ENCODE measurements at places on chromosomes 7 and 10.

DNA sequence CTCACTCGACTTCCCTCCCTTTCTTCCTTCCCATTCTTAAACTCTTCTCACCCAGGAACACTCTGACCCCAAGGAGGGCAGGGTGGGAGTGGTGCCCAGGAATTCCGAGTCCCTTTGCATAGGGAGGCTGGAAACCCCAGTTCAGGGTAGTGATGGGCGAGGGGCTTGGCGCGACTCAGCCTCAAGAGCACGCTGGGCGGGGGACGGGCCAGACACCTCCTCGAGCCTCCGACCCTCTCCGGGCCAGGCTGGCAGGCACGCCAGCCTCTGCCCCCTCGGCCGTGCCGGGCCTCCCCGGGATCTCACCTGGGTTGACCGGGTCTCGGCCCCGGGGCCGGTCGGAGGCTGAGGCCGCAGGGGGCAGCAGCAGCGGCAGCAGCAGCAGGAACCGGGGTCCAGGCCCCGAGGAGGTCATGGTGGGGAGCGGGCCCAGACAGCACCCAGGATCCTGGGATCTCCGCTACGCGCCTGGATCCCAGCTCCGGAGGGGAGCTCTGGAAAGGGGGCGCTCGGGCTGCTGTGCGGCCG, 457 bp downstream of the PLOD3 start:
- DNase-seq = no peak

DNA sequence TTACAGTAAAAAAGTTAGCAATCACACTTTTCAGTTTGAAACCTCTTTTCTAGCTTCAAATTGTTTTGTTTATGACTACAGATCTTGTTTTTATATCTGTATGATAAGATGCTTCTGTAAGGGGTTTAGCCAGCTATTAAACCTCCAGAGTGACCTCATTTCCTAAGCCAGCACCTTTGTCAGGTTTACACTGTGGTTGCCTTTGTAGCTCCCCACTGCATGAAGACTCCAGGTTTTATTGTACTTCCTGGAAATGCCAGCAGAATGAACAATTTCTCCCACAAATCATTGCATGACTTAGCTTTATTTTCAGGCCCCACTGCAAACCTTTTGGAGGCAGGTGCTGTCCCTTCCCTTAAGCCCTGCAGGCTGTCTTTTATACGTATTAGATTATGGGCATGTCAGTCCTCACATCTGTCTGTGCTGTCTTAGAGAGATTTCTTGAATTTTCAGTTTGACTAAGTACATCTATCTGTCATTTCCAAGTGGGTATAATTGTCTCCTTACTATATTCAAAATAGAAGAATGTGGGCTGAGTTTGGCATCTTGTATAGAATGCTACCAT, 8.2 kb upstream of the AGR3 start:
- no peak for DNase-seq

- no peak for DNase-seq
Measured at GRCh38 chr10:109892117-109892516, 31.2 kb downstream of the XPNPEP1 start.

GRCh38 chr7:131104596-131105293, 222.9 kb upstream of the MKLN1 start:
- no peak for DNase-seq

DNA sequence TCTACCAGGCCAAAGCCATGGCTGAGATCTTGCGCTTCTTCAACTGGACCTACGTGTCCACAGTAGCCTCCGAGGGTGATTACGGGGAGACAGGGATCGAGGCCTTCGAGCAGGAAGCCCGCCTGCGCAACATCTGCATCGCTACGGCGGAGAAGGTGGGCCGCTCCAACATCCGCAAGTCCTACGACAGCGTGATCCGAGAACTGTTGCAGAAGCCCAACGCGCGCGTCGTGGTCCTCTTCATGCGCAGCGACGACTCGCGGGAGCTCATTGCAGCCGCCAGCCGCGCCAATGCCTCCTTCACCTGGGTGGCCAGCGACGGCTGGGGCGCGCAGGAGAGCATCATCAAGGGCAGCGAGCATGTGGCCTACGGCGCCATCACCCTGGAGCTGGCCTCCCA, 142.7 kb downstream of the GRM3 start:
- DNase-seq = no peak

DNA sequence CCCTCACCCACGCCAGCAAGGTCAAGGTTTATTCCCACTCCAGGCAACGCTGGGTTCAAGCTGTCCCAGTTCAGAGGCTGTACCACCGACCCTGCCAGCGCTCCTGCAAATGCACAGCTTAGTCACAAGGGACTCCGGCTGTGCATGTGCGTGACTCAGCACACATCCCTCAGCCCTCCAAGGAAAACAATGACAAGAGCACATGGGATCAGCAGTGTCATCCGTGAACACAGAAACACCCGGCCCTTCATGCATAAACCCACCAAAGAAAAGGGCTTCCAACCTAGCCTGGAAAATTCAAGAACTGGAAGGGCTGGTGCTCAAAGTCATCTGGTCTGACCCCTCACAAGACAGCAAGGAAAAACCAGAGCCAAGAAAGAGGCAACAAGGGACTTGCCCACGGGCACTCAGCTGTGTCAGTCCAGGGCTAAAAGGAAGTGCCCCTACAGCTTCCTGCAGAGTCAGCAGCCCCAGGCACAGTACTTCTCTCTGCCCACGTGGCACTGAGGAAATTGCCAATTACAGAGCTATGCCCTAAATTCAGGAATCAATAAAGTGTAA, 106.1 kb downstream of the KCNMA1 start:
- no peak for DNase-seq

DNA sequence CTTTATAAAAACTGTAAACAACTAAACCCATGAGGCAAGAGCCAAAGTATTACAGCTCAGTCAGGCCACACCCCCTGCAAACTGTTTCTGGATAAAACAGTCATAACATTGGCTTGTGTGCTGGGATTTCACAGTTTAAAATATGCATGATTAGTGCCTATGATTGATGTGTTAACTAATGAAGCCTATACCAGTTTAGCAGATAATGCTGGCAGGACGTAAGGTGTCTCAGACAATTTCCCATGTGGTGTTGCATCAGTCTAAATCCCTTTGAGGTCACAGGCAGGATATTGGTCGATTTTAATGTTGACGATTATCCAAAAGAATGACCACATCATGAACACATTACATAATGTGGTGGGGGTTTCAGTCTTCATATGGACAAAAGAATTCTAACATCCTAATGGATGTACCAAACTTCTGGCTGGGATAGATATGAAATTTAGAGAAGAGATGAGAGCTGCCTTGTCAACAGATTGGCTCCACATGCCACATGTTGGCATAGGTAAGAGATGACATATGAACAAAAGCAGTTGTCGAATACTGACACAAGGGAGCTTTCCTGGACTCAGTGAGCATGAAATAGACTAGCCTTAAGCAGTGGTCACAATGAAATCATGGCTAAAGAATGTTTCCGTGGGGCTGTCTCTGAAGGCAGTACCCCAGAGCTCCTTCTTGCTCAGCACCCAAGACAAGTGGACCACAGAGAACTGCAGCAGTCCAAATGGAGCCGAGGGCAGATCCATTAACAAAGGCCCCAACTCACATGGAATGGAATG, 445.6 kb downstream of the GFRA1 start:
- DNase-seq = no peak

- no peak for DNase-seq
Measured at GRCh38 chr7:148021507-148022045, 569.0 kb upstream of the C7orf33 start.

- DNase-seq = no peak
Measured at GRCh38 chr10:114697061-114697598, 39.1 kb upstream of the ABLIM1 start.

DNA sequence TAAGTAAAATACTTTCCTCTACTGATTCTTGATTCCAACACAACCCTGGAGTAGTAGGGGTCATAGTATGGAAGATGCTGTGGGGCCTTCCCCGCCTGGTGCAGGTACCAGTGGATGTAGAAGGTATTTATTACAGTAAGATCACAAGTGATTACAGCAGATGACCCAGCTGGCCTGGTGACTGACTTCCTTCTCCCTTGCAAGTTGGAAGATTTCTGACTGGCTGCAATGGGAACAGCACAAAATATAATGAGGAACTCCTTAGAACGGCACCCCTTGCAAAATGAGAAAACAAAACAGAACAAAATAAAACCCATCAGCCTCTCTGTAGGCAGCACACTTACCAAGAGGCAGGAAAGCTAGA, 61.7 kb upstream of the TARP start:
- no peak for DNase-seq

GRCh38 chr10:34638406-34639054, 176.6 kb downstream of the PARD3 start:
- peak; percentile 63 for DNase-seq

DNA sequence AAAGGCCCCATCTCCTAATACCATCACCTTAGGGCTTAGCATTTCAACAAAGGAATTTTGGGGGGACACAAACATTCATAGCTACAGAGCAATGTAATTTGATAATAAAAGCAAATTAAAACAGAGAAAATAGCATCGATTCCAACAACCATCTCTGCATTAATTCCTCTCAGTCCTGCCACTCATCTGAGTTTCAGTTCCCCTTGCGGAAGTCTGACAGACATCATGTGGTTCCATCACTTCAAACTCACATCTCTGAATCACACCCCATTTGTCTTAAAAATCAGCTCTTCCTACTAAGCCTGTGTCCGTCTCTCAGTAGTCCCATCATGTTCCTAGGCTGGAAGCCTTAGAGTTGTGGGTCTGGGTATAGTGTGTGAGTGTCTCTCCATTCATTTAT, 3.6 kb downstream of the ADCK2 start:
- DNase-seq = no peak

- no peak for DNase-seq
Measured at GRCh38 chr10:69750011-69750373, 51.7 kb upstream of the COL13A1 start.

GRCh38 chr10:105598207-105598606, 957.1 kb downstream of the SORCS3 start:
- no peak for DNase-seq

DNA sequence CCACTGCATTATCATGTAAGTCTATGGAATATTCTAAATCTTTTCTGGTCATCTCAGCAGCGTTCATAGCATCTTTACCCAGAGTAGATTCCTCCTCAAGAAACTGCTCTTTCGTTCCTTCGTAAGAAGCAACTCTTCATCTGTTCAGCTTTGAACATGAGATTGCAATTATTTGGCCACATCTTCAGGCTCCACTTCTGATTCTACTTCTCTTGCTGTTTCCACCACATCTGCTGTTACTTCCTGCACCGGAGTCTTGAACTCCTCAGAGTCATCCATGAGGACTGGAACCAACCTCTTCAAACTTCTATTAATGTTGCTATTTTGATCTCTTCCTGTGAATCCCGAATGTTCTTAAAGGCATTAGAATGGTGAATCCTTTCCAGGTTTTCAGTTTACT, 12.7 kb downstream of the CHST12 start:
- no peak for DNase-seq

DNA sequence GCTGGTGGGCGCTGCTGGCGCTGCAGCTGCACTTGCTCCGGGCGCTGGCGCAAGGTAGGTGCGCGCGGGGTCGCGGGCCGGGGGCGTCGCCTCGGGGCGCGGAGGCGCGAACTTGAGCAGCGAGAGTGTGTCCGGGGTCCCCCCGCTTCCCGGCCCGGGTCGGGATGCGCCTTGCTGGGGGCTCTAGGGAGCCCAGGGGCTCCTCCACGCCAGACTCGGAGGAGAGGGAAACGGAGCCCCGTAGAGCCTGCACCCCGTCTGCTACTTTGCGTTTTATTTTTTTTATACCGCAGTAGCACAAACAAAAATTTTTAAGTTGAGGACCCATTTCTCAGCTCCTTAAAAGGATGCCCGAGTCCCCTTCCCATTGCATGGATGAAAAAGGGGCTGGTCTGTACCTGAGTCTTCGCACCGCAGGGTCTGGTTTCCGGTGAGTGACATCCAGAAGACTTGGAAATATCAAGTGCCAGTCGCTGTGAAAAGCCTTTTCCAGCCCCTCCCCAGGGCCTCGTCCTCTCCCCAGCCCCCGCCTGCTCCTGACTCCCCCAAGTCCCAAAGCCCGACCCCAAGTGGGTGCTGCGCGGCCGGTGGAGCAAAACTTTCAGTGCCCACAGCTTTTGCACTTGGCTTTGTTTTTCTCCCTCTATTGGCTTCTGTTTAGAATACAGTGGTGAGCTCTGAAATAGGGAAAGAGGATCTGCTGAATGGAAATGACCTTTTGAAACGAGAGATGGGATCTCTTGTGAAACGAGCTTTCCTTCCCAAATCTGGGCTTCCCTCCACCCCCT, 973 bp downstream of the SDK1 start:
- DNase-seq = no peak

DNA sequence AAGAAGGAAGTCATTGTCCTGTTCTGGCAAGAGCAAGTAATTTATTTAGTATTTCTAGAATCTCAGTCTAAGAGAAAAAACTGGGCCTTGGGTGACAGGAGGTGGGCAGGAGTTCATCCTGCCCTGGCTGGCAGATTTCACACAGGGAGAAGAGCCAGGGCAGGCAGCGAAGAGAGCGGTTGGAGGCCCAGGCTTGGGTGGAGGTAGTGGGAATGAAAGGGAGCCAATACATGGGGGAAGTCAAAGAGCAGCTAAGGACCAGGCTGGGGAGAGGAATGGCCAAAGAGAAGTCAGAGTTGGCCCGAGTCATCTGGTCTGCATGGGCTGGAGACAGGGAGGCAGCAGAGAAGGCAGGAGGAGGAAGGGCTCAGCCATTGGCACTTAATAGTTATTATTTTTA, 51.4 kb downstream of the HECW1 start:
- DNase-seq = no peak

DNA sequence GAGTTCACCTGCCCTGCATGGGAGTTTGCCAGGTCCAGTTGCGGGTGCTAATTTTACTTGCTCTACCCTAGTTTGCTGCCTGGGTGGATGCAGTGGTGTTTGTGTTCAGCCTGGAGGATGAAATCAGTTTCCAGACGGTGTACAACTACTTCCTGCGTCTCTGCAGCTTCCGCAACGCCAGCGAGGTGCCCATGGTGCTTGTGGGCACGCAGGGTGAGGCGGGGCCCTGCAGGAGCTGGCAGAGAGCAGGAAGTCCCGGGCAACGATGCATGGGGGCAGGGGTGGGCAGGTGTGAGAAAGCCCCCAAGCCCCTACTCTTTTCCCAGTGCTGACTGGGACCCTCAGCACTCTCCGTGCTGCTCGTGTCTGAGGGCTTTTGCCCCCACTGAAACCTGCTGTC, 31.3 kb downstream of the AGAP3 start:
- peak; percentile 16 for DNase-seq

- DNase-seq = no peak
Measured at GRCh38 chr10:411603-412002, 276.3 kb downstream of the ZMYND11 start.

DNA sequence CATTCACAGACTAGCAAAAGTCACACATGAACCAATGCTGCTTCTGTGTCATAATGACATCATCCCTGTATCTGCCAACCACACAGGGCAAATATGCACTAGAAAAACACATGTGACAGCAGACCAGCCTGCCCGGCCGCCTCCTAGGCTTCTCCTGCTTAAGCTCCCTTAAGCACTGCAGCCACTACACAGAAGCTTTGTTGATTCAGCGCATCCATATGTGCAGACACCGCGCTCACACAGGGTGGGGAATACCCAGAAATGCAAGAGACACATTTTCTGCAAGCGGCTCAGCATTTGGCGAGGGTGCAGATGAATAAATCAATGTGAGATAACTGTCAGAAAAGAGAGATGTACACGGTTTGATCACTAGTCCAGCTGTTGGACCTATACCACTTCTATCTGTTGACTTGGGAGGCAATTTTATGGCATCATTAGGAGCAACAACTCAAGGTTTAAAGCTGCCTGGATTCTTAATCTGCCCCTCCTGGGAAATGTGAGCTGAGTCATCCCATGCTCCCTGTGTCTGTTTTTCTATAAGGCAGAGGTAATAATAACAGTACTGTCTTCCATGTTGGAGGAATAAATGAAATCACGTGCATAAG, 33.4 kb downstream of the CPXM2 start:
- no peak for DNase-seq

GRCh38 chr10:97428572-97428981, 2.6 kb downstream of the PGAM1 start:
- peak; percentile 17 for DNase-seq

GRCh38 chr10:113059371-113059780, 109.3 kb downstream of the TCF7L2 start:
- no peak for DNase-seq
